ENCODE measurements at places on chromosomes 13 and 19. TPM values are rescaled to one million over a fixed set of nuclear protein-coding genes. Genes with fewer than 3 reads are reported as not detected.

The ONECUT3 gene
- total RNA-seq: not detected

The APLP1 gene
- 2.6 TPM for total RNA-seq

The ARHGAP33 gene
- 6.0 TPM for total RNA-seq

GRCh38 chr13:71864986-71865873 lies 1.8 kb downstream of the DACH1 start:
- H3K4me3 ChIP-seq: peak overlapping the region; percentile 86
- peaks cover 4% of the 10 kb centered on the region for H3K4me1 ChIP-seq
- no peaks in the 10 kb centered on the region for H3K27me3 ChIP-seq
- DNase-seq: peak; percentile 51
- peak overlapping the region; percentile 82 for H3K27ac ChIP-seq

DNA sequence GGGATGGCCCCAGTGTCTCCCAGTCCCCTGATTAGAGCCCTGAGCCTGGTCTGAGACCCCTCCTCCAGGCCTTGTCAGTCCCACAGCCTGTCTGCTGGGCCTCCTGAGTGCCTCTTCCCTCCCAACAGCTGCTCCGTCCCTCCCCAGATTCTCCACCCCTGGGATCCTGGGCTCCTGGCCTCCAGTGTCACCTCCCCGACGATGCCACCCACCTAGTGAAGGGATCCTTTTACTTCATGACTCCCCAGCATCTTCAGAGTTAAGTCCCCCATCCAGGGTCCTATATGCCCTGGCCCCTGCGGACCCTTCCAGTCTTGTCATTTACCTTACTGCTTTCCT lies 4.4 kb upstream of the PRX start:
- H3K36me3 ChIP-seq: no peaks in the 10 kb centered on the region
- H3K27ac ChIP-seq: peak overlapping the region; percentile 56
- no peak overlapping the region for H3K4me3 ChIP-seq
- H3K27me3 ChIP-seq: no peaks in the 10 kb centered on the region
- H3K4me1 ChIP-seq: no peaks in the 10 kb centered on the region
- no peak for DNase-seq

- no peaks in the 10 kb centered on the region for H3K36me3 ChIP-seq
- H3K4me3 ChIP-seq: no peak overlapping the region
- no peak overlapping the region for H3K27ac ChIP-seq
- H3K4me1 ChIP-seq: no peaks in the 10 kb centered on the region
Measured at GRCh38 chr13:21344662-21345176, 114.4 kb downstream of the ZDHHC20 start.

The OR4F17 gene
- not detected for total RNA-seq

DNA sequence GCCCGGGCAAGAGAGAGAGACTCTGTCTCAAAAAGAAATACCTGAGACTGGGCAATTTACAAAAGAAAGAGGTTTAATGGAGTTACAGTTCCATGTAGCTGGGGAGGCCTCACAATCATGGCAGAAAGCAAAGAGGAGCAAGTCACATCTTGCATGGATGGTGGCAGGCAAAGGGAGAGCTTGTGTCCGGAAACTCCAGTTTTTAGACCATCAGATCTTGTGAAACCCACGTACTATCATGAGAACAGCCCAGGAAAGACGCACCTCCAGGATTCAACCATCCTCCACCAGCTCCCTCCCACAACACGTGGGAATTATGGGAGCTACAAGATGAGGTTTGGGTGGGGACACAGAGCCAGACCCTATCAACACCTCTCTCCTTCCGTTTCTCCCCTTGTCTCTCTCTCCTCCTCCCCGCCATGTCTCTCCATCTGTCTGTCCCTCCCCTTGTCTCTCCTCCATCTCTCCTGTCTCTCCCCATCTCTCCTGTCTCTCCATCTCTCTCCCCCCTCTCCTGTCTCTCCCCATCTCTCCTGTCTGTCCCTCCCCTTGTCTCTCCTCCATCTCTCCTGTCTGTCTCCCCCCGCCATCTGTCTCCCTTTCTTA lies 10.0 kb downstream of the POLR2E start:
- no peak overlapping the region for H3K27ac ChIP-seq
- H3K4me1 ChIP-seq: peaks cover 4% of the 10 kb centered on the region
- no peaks in the 10 kb centered on the region for H3K27me3 ChIP-seq

GRCh38 chr13:54194233-54195024 lies 1165.8 kb downstream of the OLFM4 start:
- no peaks in the 10 kb centered on the region for H3K4me1 ChIP-seq
- H3K36me3 ChIP-seq: no peaks in the 10 kb centered on the region
- no peak for DNase-seq
- no peak overlapping the region for H3K4me3 ChIP-seq

The NKPD1 gene
- total RNA-seq: 0.07 TPM

DNA sequence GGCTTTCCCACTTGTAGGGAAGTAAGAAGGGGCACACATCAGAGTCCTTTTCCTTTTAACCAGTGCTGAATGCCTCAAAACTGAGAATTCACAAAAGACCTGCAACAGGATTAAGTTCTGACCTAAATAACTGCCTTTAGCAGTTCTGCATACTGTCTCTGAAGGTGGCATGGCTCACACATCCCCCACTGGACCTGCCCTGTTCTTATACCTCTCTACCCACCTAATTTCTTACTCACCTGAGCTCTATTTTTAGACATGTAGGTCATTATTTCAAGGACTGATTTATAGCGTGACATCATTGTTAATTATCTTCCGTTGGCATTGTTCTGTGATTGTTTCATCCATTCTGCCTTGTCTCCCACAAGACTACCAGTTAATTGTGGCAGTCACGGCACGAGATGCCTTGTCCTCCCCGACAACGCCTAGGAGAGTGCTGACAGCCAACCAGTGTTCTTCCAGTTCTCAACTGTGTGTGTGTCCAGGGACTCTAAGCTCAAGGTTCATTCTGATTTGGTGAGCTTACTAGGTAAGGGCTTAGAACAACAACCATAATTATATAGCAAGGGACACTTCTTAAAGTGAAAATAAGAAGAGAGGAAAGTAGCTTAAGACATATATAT lies 27.1 kb upstream of the UBL3 start:
- DNase-seq: peak; percentile 55
- no peak overlapping the region for H3K4me3 ChIP-seq
- H3K27me3 ChIP-seq: no peaks in the 10 kb centered on the region
- no peaks in the 10 kb centered on the region for H3K4me1 ChIP-seq
- peak overlapping the region; percentile 53 for H3K27ac ChIP-seq

The KCNK6 gene
- total RNA-seq: 23.4 TPM

DNA sequence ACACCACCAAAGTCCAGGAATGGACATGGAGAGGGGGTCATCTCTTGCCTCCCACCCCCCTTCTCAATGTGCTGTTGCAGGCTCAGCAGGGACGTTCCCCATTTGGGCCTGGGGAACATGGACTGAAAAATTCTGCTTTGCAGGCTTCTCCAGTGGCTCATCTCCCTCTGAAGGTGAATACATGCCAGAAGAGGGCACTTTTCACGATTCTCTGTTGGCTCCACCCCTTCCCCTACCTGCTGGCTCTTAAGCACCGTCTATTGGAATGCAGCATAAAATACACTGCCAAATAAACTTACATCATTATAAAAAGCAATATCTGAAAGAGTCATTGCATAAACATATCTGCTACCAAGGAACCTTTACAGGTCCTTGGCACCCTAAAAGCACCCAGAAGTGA lies 35.7 kb downstream of the NHLRC3 start:
- no peaks in the 10 kb centered on the region for H3K36me3 ChIP-seq
- no peak overlapping the region for H3K4me3 ChIP-seq
- DNase-seq: no peak
- H3K27me3 ChIP-seq: no peaks in the 10 kb centered on the region
- H3K4me1 ChIP-seq: no peaks in the 10 kb centered on the region

The ZNF845 gene
- total RNA-seq: 7.7 TPM

DNA sequence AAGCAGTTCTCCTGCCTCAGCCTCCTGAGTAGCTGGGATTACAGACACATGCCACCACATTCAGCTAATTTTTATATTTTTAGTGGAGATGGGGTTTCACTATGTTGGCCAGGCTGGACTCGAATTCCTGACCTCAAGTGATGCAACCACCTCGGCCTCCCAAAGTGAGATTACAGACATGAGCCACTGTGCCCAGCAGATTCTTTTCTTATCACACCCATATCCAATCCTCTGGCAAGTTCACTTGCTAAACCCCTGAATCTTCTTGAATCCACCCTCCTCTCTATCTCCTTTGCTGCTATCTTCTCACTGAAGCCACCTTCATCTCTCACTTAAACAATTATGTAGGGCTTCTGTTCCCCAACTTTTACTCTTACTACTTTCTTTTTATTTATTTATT lies 17.5 kb downstream of the TMEM143 start:
- no peaks in the 10 kb centered on the region for H3K4me1 ChIP-seq
- no peak for DNase-seq
- no peaks in the 10 kb centered on the region for H3K27me3 ChIP-seq
- H3K36me3 ChIP-seq: no peaks in the 10 kb centered on the region

- H3K36me3 ChIP-seq: no peaks in the 10 kb centered on the region
- peak within 1 kb of the TSS; percentile 93 for H3K27ac ChIP-seq
- H3K4me3 ChIP-seq: peak within 1 kb of the TSS; percentile 84
- no peaks in the 10 kb centered on the region for H3K27me3 ChIP-seq
- DNase-seq: peak; percentile 95
Measured at GRCh38 chr13:110561344-110562035, at the start of gene RAB20. TSS of gene RAB20 (minus strand) at chr13:110561722. CDS start at chr13:110561519, 203 bp downstream.

The ZNF324 gene
- total RNA-seq: 10.2 TPM

DNA sequence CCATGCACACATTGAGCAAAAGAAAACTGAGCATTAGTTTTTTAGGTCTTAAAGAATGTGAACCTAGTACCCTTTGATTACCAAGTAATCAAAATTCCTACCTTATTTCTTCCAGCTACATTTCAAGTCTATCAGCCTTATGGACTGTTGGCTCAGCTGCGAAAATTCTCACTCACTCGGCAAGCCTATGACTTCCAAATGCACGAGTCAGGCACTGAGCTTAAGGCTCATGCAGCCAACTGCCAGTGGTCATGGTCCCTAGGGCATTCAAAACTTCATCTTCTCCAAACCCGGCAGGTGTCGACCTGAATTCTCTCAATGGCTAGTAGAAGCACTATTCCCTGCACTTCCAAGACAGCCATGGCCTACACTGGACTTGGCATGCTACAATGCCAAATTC lies 41.2 kb downstream of the RUBCNL start:
- H3K27ac ChIP-seq: no peak overlapping the region
- no peaks in the 10 kb centered on the region for H3K4me1 ChIP-seq
- no peak overlapping the region for H3K4me3 ChIP-seq
- H3K27me3 ChIP-seq: no peaks in the 10 kb centered on the region
- H3K36me3 ChIP-seq: no peaks in the 10 kb centered on the region

Data from colonic mucosa (tissue), 4 donors.